ENCODE measurements at places on chromosomes 2 and 18.

GRCh38 chr2:215498431-215498830, 62.6 kb upstream of the FN1 start:
- no peak for DNase-seq

DNA sequence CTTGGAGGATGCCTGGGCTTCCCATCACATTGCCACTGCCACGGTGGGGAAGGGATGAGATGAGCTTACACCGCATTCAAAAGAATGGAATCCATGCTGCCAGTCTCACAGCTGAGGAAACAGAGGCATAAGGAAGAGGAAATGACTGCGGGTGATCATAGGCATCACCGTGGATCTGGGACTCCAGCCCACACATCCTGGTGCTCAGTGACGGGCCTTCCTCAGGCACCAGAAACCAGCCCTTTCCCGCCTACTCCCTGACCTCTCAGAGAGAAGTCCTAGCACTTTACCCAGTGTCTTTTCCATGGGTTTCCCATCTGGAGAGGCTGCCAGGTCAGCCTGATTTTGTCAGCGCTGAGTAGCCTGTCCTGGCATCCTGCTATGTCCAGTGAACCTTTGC, 5.3 kb upstream of the PLB1 start:
- no peak for DNase-seq

DNA sequence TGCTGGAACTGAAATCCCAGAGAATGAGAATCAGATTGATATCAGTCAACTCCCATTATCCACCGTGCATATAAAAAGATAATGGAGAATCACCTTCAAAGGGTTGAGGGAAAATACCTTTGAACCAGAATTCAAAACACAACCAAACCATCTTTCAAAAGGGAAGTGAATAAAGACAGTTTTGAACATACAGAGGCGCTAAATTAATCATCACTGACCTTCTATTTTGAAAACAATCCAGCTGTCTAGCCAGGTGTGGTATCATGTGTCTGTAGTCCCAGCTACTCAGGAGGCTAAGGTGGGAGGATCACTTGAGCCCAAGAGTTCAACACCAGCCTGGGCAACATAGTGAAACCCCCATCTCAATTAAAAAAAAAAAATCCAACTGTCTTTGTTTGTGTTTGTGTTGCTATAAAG, 63.6 kb downstream of the TRABD2A start:
- no peak for DNase-seq

DNA sequence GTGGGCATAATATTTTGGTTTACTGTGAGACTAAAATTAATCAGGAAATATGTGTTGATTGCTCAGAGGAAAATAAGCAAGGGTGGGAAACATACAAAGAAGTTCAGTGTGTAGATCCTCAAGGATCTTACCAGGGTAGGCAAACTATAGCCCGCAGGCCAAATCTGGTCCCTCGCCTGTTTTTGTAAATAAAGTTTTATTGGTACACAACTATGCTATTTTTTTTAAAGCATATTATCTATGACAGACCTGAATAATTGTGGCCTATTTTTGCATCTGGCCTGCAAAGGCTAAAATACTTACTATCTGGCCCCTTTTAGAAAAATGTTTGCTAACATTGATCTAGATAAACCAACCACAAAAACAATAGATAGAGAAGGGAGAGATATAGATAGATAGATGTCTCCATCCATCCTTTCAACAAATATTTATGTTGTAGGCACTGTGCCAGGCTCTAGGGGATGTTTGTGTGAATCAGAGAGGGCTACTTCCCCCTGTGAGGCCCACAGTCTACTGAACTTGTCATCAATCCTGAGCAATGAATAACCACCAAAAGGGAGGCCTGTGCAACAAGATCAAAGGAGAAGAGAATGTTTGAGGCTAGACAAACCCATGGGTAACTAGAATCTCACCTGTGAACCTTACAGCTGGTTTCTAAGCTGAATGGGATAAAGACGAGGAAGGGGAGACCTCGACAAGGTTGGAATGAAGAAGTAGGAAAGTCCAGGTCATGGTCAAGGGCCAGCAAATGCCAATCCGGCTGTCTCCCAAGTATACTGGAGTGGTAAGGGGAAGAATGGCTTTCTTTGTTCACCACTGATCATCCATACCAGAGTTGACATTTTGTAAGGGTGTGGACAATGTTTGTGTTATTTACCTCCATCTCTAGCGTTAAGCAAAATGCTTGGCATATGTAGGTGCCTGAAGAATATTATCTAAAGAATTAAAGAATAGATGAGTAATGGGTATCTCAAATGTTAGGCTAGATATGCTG, 23.6 kb downstream of the ALPK2 start:
- peak; percentile 50 for DNase-seq

DNA sequence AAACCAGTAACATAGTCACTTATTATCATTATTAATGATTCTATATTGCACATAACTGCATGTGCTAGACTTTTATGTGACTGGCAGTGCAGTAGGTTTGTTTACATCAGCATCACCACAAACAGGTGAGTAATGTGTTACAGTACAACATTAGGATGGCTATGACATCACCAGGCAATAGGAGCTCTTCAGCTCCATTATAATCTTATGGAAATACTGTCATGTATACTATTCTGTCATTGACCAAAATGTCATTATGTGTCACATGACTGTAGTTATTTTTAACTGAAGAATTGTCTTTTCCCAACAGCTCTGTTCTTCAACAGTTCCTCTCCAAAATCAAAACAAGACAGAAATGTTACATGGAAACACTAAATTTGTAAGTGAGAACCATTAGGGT, 96.3 kb downstream of the C18orf54 start:
- DNase-seq: no peak

DNA sequence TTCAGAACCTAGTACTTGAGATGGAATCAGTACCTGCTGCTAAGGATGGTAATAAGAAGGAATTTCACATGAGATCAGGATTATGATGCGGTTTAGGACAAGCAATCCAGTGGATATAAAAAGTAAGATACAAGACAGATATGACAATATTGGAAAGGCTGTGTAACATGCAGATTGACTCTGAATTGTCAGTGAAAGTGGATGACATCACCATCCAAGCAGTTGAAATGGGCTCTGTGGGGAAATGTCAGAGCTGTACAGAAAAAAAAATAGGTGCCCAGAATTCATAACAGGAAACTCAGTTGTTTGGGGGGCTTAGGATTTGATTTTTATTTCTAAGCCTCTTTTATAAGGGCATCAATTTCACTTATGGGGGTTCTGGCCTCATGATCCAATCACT, 438.3 kb downstream of the SPAG16 start:
- DNase-seq: no peak

- no peak for DNase-seq
Observed at GRCh38 chr2:169330555-169331198, 31.7 kb downstream of the LRP2 start.

DNA sequence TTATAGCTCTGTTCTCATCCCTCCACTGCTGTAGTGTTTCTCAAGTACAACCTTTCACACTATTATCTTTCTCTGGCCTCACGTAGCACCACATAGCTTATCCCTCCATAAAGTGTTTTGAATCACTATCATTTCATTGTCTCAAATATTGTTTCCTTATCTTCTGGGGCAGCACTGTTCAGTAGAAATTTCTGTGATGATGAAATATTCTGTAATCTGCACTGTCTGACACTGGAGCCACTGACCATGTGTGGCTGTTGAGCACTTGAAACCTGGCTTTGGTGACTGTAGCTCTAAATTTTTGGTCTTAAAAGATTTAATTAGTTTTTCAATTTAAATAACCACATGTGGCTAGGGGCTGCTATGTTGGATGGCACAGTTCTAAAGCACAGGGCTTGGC, 78.9 kb downstream of the CPS1 start:
- DNase-seq: no peak

GRCh38 chr2:237760506-237761502, 37.8 kb upstream of the RBM44 start:
- DNase-seq: no peak

GRCh38 chr18:4405965-4406364, 49.1 kb downstream of the DLGAP1 start:
- no peak for DNase-seq

- DNase-seq: no peak
Observed at GRCh38 chr18:54134053-54134452, 90.4 kb downstream of the MBD2 start.

DNA sequence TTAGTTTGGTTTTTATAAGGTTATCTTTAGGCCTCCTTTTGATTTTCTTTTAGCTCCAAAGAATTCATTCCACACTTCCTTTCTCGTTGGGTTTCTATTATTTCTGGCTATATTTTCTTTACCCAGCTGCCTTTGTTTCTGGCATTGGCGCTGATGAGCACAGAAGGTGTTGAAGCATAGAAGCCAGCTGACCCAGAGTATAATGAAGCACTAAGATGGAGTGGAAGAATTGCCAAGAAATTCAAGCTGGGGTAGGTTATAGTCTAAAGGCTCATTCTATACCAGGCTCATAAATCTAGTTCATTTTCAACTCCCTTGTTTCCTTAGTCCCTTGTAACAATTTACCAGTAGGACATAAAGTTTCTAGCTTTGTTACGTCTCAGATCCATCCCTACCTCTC, 169.5 kb downstream of the HRH4 start:
- DNase-seq: no peak

DNA sequence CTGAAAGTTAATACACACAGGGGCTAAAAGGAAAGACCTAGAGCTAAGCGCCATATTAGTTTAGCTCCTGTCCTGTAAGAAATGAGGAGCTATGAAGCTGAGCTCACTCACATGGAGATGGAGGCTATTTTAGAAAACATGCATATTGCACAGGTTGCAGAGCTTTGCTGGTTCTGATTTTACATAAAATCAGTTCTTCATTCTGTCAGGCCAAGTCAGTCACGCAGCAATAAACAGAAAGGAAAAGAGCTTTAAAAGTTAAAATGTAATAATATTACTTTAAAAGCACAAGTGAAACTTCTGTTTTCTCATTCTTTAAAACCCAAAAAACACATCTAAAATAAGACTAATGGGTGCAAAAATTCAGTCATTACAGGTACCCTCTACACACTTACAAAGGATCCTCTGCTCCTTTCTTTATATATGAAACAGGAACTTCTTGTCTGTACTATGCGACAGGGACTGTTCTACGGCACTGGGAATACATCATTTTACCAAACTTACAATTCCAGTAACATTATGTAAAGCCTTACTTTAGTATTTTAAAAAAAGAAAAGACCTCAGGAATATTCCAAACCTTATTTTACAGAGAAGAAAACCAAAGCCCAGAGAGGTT, 113.8 kb downstream of the THADA start:
- DNase-seq: no peak

GRCh38 chr2:141728886-141729285, 401.9 kb downstream of the LRP1B start:
- DNase-seq: no peak

DNA sequence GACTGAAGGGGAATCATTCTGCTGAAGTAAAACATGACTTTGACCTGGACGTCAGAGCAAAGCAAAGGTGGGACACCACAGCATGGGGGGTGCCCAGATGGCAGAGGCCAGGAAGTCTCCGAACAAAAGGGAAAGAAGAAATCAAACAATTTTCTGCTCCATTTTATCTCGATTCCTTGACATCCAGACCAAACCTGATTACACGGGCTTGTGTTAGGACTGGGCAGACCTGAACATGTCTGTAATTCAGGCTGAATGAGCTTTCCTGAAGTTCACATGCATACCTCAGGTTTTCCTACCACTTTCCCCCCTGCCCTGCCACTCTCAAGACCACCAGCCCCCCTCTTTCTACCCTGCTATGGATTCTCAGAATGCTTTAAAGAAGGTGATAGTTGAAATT, 44.8 kb upstream of the MEIS1 start:
- no peak for DNase-seq

DNA sequence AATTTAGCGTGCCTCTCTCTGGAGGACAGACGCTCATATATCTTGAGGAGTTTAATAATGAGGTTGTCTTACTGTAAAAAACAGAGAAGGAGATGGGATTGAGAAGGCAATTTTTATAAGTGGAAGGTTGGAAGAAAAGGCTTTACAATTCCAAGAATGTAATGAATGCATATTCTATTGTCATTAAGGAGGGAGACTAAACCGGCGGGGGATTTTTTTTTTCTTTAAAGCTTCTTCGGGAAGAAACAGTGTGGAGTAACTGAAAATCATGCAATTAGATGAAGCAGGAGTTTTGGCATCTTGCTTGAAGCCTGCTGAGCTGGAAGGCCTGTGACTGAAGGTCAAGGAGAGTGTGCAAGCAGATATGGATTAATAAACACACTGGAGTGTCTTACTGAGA, 124.4 kb downstream of the HRH4 start:
- DNase-seq: no peak

DNA sequence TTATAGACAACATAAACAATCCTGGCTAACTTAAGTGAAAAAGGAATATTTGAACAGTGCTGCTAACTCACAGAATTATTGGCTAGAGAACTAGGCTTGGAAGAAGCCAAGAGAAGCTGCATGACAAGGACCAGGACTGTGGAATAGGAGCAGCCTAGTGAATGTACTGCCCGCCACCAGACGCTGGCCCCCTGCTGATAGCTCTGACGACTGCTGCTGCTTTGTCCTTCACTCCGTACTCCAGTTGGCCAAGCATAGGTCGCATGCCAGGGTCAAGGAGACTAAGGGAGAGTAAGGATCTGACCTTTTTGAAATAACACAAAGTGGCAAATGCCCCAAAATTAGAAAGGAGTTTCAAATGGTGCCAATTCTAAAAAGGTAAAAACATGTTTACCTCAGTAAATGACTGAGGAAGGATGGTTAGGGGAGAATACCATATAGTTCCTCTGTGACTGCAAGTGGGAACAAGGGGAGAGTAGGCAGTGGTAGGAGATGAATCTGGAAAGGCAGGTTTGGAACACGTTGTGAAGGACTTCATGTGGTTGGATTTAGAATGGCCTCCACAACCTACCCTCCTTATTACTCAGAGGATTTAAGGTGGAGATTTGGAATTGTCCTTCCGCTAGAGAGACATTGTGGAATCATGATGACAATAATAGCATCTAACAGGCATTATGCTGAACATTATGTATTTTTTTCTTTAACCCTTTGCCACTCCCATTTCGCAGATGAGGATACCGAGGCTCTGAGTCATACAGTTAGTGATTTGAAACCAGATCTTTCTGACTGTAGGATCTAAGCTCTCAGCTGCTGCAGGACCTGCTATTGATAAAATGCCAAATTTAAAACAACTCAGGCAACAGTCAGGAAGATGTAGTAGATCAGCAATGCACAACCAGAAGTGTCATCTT, 19.5 kb downstream of the STRADB start:
- DNase-seq: no peak

- no peak for DNase-seq
Observed at GRCh38 chr2:100422320-100423055, 5.0 kb upstream of the CHST10 start.

GRCh38 chr2:190670182-190670946, 21.5 kb downstream of the NAB1 start:
- no peak for DNase-seq

DNA sequence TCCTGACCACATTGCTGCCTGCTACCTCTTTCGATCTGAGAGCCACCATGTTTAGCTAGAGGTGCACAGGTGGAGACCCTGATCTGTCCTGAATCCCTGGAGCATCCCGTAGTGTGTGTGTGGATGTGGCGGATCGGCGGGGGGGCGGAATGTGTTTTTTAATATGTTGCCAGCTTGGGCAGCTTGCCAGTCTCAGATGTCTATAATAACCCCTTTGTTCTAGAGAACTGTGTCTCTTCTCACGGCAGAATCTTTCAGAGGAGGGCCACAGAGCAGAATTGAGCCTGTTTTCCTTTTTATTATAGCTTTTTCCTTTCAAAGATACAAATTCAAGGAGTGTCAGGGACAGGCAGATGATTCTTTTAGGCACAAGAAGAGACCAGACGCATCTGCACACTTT, 934.1 kb upstream of the KLHL29 start:
- DNase-seq: no peak
